Calu3 (cell line): ENCODE measurements at places on chromosomes 3 and 15. TPM values are rescaled to one million over a fixed set of nuclear protein-coding genes. Genes with fewer than 3 reads are reported as not detected.

- H3K27me3 ChIP-seq = no peaks in the 10 kb centered on the region
- H3K36me3 ChIP-seq = no peaks in the 10 kb centered on the region
- no peak overlapping the region for H3K4me3 ChIP-seq
- peaks cover 8% of the 10 kb centered on the region for H3K4me1 ChIP-seq
Measured at GRCh38 chr3:147736226-147736625, 327.1 kb downstream of the ZIC1 start.

DNA sequence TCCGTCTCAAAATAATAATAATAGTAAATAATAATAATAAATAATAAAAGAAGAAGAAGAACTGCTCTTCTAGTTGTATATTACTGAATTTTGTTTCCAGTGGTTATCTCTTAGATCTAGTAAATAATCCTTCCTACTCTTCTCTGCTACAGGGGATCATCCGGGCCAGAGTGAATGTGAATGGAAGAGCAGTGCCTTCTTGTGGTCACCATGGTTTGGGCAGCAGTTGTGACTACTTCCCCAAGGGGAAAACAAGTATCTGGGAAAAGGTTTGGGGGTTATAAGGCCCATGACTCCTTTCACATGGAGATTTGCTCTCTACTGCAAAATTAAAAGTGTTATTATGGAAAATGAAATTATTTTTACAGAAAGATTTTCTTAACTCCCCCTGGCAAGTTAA, 5.5 kb upstream of the OR5K1 start:
- H3K36me3 ChIP-seq = no peaks in the 10 kb centered on the region
- no peak overlapping the region for H3K4me3 ChIP-seq
- no peak for DNase-seq
- no peaks in the 10 kb centered on the region for H3K27me3 ChIP-seq
- no peak overlapping the region for H3K27ac ChIP-seq
- no peaks in the 10 kb centered on the region for H3K4me1 ChIP-seq

- H3K4me3 ChIP-seq = no peak overlapping the region
- H3K36me3 ChIP-seq = peaks cover 11% of the 10 kb centered on the region
- no peaks in the 10 kb centered on the region for H3K27me3 ChIP-seq
- H3K27ac ChIP-seq = no peak overlapping the region
Measured at GRCh38 chr3:27467545-27467944, 16.6 kb downstream of the SLC4A7 start.

DNA sequence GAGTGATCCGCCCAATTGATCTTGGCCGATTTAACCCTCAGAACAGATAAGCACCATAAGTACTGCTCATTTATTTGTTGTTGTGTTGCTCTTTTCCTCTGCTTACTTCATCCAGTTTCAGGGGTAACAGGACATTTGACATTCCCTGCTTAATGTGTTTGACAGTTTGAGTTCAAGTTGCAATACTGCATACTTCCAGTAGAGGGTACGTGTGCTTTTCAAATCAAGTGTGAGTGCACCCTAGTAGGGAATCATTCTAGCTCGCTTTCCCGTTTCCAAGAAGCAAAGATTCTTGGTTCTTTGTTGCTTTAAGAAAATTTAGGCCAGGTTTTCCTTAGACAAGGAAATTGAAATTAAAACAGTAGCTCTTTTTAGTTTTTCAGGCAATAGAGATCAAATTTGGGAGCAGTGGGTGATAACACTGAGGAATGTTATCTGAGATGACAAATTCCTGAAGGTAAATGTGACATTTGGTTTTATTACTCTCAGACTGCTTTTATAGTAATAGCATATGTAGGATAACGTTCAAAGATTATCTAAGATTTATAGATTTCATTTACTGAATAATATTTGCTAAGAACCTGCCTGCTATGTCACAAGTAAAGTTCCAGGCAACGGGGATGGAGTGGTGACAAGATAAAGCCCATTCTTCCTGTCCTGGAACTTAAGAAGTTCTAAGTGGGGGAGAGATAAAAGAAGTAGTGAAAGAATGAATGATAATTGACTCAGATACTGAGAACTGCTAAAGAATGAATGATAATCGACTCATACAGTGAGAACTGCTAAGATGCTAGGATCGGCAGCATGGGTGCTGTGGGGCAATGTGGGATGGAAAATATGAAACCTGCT, 73.3 kb downstream of the SYNPR start:
- no peaks in the 10 kb centered on the region for H3K36me3 ChIP-seq
- H3K4me3 ChIP-seq = no peak overlapping the region
- H3K4me1 ChIP-seq = peaks cover 9% of the 10 kb centered on the region
- no peak overlapping the region for H3K27ac ChIP-seq
- H3K27me3 ChIP-seq = peaks cover 16% of the 10 kb centered on the region

Gene RASL12
- total RNA-seq = 0.12 and 0.39 TPM in 2 replicates
